ENCODE measurements at places on chromosomes 2 and 18.

- DNase-seq, result no peak
These were observed 41.3 kb downstream of the C18orf63 start for GRCh38 chr18:74356959-74357358.

DNA sequence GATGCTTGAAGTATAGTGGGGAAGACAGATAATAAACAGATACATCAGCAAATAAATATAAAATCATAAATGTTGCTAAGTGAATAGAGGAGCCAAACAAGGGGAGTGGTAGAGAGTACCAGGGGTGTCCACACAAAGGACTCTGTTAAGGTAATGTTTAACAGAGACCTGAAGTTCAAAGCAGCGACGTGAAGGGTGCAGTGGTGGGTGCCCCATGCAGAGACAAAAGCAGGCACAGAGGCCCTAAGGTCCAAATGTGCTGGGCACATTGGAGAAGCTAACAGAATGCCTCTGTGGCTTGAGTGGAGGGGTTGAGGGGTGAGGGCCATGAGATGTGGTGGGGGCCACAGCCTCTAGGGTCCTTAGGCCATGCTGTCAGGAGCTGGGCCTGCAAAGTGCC lies 109.1 kb downstream of the POLE4 start:
- DNase-seq, result no peak

GRCh38 chr2:127525691-127526131 lies 578 bp downstream of the IWS1 start:
- peak; percentile 32 for DNase-seq

DNA sequence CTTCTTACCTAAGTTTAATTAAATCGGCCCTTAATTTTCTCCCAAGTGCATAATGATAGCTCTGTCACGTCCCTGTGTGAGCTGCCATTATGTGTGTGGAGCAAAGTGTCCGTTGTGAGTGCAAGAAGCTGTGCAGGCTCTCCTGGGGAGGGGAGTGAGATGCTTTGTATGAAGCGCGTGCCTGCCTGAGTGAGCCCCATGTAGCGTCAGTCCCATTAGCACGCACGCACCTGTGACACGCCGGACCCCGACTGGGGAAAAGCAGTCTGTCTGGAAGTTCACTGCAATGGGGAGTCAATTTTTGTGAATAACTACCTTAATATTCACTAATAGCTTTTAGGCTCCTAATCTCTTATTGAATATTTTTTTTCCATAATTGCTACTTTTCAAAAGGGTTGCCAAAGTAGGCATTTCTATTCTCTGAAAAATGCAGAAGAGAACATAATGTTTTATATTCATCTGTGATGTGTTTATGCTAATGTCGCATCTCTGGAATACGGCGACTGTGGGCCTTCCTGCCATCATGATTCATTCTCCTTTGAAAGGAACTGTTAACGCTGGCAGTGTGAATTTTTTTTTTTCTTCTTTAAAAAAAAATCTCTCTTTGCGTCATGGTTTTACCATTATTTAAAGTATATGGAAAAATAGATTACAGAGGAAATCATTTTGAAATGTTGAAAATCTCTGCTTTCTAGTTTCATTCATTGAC lies 157.7 kb downstream of the COL4A4 start:
- no peak for DNase-seq

DNA sequence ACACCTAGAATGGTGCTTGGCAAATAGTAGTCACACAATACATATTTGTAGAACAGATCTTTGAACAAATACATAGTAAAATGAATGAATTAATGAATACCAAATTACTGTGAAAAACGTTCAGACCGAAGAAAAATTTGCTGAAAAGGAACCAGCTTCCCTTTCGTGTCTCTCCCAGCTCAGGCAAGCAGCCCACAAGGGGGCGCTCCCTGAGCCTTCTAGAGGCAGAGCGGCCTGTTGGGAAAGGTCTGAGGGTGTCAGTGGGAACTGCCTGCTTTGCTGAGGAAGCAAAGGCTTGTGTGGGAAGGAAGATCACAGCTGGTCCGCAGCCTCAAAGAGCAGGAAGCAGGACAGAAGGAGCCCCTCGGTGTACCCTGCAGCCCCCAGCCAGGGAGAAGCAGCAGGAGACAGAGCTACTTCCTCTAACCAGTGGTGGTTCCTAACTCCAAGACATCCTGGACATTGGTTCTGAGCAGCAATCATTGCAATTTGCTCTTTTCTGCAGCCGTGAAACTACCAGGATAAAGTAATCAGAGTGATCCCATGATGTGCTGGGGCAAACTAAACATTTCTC lies 231.1 kb downstream of the ANKRD30B start:
- DNase-seq, result no peak

GRCh38 chr2:181846399-181847197 lies 44.9 kb upstream of the ITPRID2 start:
- DNase-seq, result no peak

GRCh38 chr18:68172842-68173549 lies 541.9 kb downstream of the TMX3 start:
- DNase-seq, result no peak

DNA sequence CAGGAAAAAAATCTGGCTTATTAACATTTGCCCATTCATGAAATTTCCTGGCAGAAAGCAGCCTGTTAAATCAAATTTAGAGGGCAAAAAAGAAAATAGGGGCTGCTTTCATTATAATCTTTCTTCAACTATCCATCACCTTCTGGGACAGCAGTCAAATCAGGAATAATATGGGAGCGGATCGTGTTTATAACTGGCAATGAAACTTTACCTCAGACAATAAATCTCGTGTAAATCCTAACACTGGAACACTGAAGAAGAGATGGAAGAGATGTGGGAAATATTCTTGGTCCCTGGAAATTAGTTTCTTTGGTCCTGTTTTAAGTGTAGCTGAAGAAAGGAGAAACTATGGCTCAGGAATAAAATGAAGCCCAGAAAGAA lies 77.5 kb upstream of the SERTAD2 start:
- no peak for DNase-seq

DNA sequence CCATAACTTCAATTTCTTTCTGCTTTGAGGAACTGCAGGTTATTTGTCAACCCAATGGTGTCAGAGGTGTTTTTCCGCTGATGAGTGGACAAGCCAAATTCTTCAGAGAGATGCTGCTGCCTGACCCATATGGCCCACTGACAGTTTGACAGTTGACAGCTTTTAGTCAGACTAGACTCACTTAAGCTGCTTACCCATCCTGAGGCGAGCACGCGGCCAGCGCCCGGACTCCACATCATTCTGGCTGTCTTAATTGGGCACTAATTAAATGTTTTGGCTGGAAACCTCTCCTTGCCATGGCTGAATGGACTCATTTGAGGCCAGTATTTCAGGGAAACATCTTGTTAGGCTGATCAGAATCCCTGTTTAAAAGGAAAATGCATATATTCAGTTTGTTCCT lies 316.1 kb upstream of the FANCL start:
- no peak for DNase-seq

- DNase-seq, result no peak
These were observed 124.4 kb upstream of the TRIB2 start for GRCh38 chr2:12592296-12592695.

GRCh38 chr2:61575447-61575859 lies 37.3 kb upstream of the XPO1 start:
- no peak for DNase-seq

DNA sequence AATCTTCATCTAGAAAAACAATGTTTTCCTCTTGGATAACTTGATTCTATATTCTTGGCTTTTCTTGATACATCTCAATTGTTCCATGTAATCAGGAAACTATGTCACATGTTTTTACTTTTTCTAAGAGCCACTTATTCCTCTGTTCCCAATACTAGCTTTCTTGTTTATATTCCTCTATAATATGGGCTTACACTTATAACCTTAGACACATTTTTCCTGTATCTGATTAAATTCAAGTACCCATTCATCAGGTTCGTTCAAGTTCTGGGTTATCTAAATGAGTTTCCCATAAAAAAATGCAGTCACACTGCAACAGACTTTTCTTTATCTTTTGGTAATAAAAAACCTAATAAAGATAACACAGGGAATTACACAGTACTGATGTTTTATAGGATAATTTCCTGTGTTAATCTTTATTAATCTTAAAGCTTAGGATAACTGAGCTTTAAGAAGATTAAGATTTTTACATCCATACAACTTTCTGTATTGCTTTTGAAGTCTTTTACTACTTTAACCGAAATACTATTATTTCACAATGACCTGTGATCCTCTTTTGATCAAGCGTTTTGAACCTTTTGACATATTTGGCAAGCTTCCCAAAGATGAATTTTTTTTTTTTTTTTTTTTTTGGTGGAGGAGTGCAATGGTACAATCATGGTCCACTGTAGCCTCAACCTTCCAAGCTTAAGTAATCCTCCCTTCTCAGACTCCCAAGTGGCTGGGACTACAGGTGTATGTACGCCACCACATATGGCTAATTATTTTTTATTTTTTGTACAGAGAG lies 44.3 kb upstream of the C2orf66 start:
- DNase-seq, result no peak

- peak; percentile 30 for DNase-seq
These were observed 7.1 kb downstream of the ZNF407 start for GRCh38 chr18:74604774-74605173.

DNA sequence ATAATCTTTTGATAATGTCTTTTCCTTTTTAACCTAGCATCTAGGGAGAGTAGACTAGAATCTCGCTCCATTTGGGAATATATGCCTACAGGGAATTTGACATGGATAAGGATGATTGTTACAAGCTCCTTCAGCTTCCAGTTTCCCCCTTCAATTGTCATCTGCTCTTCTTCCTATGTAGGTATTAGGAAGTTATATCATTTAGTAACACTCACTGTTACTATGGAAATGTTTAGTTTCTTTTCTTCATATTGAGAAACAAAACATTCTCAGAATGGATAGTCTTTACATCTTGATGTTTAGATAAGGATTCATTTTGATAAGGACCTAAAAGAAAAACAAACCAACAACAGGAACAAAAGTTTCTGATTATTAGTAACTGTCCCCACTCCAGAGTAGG lies 127.6 kb downstream of the PHLPP1 start:
- no peak for DNase-seq

GRCh38 chr2:34724107-34724506 lies 1125.0 kb upstream of the FAM98A start:
- no peak for DNase-seq

DNA sequence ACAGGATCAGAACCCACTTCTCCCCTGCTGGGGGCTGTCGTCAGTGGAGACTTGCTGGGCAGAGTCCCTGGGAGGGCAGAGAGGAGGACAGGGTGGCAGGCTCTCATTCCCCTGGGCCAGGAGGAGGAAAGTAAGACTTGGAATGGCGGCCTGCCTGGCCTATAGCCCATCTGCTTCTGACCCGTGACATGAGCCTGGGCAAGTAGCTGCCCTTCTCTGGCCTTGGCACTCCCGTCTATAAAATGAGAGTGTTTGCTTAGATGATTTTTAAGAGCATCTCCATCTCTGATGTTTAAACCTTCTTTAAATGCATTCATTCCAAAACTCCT lies 173.0 kb downstream of the DDX1 start:
- no peak for DNase-seq

DNA sequence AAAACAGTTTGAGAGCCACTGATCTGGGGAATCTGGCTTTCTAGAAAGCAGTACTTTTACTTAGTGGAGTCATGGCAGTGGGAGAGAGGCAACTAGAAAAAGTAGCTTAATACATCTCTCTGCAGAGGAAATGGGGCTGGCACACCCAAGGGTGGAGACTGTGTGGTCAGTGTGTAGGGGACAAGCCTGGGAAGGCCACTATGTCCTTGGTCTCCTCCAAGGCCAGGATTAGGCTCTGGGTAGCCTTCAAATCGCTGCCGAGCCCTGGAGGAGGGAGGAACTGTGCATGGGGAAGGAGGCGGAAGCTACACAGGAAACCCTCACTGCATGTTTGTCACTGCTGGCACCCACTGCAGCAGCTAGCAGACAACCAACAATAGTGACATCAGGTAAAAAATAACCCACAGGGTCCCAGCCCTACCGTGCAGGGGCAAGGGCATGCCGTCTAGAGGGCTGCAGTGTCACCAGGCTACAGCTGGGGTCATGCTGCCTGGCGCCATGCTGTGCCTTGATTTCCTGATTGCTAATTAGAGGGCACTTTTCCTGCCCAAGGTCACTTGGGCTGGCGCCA lies 34.8 kb downstream of the LBH start:
- no peak for DNase-seq

- DNase-seq, result no peak
These were observed 805 bp downstream of the CIDEA start for GRCh38 chr18:12254820-12255511.

- no peak for DNase-seq
These were observed 23.3 kb downstream of the EPB41L5 start for GRCh38 chr2:120036145-120036544.

- DNase-seq, result peak; percentile 74
These were observed 6.8 kb upstream of the ARHGAP25 start for GRCh38 chr2:68727683-68728375.

GRCh38 chr18:37514953-37515352 lies 50.6 kb downstream of the CELF4 start:
- no peak for DNase-seq

- DNase-seq, result no peak
These were observed 235.4 kb upstream of the FANCL start for GRCh38 chr2:58476556-58476955.

DNA sequence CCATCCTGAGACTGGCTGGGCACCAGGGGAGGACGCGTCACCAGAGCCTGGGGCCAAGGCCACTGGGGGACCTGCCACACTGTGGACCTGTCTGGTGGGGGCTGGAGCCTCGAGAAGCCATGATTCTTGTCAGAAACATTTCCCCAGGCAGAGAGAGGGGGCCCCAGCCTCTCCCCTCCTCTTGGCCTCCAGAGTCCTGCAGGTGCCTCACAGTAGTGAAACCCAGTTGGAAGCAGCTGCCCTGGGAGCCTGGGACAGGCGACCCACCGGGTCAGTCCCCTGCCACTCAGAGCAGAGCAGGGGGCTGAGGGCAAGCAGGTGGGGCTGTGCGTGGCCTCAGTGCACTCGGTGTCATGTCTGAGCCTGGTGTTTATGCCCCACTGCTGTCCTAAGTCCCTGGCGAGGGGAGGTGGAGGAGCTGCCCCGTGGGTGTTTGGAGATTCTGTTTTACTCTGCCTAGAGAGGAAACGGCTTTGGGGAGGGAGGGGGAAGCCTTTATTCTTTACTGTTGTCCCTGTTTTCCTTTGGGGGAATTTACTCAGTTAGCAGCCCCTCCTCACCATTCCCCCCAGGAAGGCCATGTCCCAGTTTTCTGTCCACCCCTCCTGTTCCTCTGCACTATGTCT lies 7.7 kb downstream of the OXER1 start:
- DNase-seq, result no peak

DNA sequence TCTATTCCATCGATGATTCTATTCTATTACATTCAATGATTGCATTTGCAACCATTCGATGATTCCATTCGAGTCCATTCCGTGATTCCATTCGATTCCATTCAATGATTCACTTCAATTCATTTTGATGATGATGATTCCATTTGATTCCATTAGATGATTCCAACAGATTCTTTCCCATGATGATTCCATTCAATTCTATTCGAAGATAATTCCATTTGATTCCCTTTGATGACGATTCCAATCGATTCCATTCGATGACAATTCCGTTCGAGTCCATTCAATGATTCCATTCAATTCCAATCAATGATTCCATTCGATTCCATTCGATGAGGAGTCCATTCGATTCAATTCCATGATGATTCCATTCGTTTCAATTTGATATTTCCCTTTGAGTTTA lies 1088.8 kb downstream of the RPIA start:
- no peak for DNase-seq

- no peak for DNase-seq
These were observed 58.7 kb downstream of the FASTKD2 start for GRCh38 chr2:206824087-206824618.

Data from HFFc6 (cell line).